ENCODE measurements at places on chromosomes 12 and 14. TPM values are rescaled to one million over a fixed set of nuclear protein-coding genes. Genes with fewer than 3 reads are reported as not detected.
A peak's percentile ranks its signal among the peaks of the same experiment; 100 is the strongest.

DNA sequence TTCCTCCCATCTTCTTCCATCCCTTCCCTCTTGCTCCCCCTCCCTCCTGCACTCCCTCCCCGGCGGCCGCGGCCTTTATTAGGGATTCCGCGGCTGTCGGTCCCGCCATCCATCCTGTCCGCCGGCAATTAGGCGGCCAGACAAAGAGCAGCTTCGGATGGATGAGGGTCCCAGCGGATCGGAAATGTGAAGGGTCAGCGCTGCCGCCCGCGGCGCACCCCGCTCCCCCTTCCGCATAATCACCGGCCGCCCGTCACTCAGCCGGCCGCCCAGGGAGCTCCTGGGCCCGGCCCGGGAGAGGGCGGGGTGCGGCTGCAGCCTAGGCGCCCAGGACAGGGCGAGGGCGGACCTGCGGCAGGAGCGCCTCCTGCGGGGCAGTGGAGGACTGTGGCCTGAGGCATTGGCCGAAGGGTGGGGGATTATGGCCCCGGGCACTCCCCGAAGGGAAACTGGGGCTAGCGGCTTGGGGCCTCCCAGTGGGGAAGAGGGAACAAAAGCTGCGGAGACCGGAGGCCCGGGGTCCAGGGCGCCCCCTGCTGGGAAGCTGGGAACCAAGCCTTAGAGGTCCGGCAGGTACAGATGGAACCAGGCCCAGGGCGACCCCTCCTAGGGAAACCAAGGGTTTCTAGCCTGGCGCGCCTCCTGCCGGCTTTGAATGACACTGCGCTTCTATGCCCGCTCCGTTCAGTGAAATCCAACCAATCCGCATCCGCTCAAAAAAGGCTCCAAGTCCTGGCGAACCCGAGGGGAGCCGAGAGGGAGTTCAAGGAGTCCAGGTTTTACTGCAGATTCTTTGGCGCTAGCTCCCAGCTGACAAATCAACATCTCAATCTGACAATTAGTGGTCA lies 4.4 kb upstream of the DNAJC22 start:
- H3K36me3 ChIP-seq = no peaks in the 10 kb centered on the region
- H3K4me1 ChIP-seq = peaks cover 36% of the 10 kb centered on the region
- peaks cover 36% of the 10 kb centered on the region for H3K27me3 ChIP-seq
- DNase-seq = peak; percentile 72

DNA sequence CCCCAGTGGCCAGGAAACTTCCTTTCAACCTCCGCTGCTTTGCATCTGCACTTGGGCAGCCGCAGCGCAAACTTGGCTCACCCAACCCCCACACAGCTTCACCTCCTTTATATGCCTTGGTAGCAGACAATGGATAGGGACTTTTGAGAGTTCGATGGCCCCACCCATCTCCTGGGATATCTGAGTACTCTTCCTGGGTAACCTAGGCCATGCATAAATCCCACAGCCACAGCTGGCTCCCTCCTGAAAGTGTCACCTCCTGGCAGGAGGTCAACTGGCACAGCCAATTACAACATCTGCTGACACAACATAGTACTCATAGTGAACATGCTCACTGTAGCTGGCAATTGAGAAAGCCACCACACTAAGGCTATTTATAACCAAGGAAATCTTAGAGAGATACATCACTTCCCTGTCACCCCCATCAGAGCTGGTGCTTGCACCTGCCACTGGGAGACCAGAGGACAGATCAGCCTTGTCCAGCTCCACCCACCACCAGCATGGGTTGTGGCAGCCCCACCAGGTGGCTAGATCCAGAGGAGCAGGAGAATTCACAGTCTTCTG lies 410.0 kb downstream of the SYT1 start:
- H3K4me1 ChIP-seq = no peaks in the 10 kb centered on the region
- H3K27me3 ChIP-seq = no peaks in the 10 kb centered on the region
- no peak overlapping the region for H3K4me3 ChIP-seq
- DNase-seq = no peak
- no peak overlapping the region for H3K27ac ChIP-seq

DNA sequence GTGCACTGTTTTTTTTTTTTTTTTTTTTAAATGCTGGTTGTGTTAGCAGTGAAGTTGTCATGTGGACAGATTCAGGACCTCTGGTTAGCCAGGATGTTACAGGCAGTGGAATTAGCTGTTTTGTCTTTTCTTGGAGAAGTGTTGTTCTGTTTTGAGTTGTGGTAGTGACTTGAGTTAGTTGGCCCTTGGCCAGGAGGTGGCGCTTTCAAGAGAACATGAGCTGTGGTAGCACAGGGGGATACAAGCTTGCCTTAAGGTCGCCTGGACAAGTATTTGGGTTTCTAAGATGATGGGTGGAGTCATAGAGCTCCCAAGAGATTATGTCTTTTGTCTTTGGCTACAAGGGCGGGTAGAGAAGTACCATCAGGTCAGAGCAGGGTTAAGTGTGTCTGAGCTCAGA lies 33.3 kb upstream of the CCDC198 start:
- H3K27me3 ChIP-seq = no peaks in the 10 kb centered on the region
- no peak for DNase-seq
- H3K27ac ChIP-seq = no peak overlapping the region
- H3K36me3 ChIP-seq = no peaks in the 10 kb centered on the region
- no peaks in the 10 kb centered on the region for H3K4me1 ChIP-seq

Gene EXOC3L4
- not detected for total RNA-seq

DNA sequence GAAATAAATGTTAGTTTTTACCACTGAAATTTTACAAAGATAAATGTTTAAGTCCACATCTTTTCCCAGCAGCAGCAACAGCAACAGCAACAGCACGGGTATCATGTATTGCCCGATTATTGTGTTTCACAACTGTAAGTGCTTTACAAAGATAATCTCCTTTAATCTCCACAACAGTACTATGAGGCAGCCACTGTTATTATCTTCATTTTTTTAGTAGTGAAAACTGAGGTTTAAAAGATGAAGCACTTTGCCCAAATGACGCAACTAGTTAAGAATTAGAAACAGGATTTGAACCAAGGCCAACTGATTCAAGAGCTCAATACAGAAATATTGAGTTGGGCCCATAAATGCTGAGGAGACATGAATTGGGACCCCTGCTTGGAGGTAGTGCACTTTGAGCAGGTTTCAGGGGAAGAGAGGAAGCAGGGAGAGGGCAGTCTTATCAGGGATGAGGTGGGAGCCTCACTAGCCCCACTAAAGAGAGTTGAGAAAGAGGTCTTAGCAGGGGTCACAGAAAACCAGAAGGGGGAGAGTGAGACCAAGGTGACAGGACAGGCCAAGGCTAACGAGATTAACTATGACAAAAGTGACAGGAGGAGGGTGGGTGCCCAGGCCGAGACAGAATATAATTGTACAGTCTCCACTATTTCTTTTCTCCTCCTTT lies 15.3 kb downstream of the KRT2 start:
- H3K36me3 ChIP-seq = no peaks in the 10 kb centered on the region
- no peak for DNase-seq
- no peak overlapping the region for H3K4me3 ChIP-seq
- peaks cover 34% of the 10 kb centered on the region for H3K27me3 ChIP-seq
- no peaks in the 10 kb centered on the region for H3K4me1 ChIP-seq

Gene SVOP
- not detected for total RNA-seq

- no peak overlapping the region for H3K4me3 ChIP-seq
- no peaks in the 10 kb centered on the region for H3K36me3 ChIP-seq
- H3K27ac ChIP-seq = no peak overlapping the region
- H3K4me1 ChIP-seq = peaks cover 16% of the 10 kb centered on the region
- peak; percentile 29 for DNase-seq
- H3K27me3 ChIP-seq = no peaks in the 10 kb centered on the region
These were observed 22.8 kb upstream of the GARIN2 start for GRCh38 chr14:67166450-67166853.

DNA sequence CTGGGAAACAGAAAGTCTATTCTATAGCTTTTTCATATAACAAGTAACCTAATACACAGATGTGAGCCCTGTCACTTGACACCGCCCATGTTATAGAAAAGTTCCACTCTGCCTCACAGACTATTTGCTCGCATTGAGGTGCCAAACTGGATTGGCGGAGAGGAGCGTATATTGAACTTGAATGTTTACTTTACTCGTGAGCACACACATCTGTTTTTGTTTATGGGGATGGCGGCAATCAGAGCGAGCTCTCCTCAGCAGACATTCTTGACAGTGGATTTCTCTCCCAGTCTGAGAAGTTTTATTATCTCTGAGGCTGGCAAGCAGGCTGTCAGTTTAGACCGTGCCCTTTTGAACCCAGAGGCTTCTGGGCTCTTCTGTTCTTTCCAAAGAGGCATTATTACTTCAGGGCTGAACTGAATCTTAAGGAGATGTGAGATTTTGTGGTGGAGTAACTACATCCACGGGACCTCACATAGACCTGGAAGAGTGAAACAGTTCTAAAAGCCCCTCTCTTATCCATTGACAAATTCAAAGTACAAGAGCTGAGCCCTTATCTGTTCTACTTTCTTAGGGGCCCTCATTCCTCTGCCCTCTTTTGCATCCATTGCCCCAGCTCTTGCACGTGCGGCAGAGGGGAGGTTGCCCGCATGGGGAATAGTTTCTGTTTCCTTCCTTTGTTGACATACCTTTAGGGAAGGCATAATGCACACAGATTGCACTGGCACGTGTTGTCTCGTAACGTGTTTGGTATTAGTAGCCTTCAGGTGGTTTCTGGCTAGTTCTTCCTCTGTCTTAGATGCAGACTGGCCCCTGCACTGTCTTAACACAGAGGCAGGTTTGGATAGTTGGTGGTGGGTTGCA lies 68.2 kb downstream of the DRAM1 start:
- no peak overlapping the region for H3K4me3 ChIP-seq
- H3K27me3 ChIP-seq = no peaks in the 10 kb centered on the region
- H3K27ac ChIP-seq = no peak overlapping the region

- H3K36me3 ChIP-seq = no peaks in the 10 kb centered on the region
- H3K4me3 ChIP-seq = no peak overlapping the region
- H3K4me1 ChIP-seq = no peaks in the 10 kb centered on the region
These were observed 9.9 kb upstream of the TRIP11 start for GRCh38 chr14:92049781-92050180.

GRCh38 chr12:132807295-132808092 lies 21.2 kb downstream of the GOLGA3 start:
- peaks cover 82% of the 10 kb centered on the region for H3K36me3 ChIP-seq
- no peaks in the 10 kb centered on the region for H3K27me3 ChIP-seq
- no peak for DNase-seq
- H3K4me1 ChIP-seq = peaks cover 5% of the 10 kb centered on the region
- H3K27ac ChIP-seq = no peak overlapping the region

Gene CISTR
- not detected for total RNA-seq

Gene PLBD1
- total RNA-seq = not detected

GRCh38 chr12:72836194-72836593 lies 564.0 kb downstream of the TRHDE start:
- no peaks in the 10 kb centered on the region for H3K27me3 ChIP-seq
- H3K4me3 ChIP-seq = no peak overlapping the region
- H3K27ac ChIP-seq = no peak overlapping the region
- no peak for DNase-seq
- H3K36me3 ChIP-seq = no peaks in the 10 kb centered on the region
- H3K4me1 ChIP-seq = no peaks in the 10 kb centered on the region

DNA sequence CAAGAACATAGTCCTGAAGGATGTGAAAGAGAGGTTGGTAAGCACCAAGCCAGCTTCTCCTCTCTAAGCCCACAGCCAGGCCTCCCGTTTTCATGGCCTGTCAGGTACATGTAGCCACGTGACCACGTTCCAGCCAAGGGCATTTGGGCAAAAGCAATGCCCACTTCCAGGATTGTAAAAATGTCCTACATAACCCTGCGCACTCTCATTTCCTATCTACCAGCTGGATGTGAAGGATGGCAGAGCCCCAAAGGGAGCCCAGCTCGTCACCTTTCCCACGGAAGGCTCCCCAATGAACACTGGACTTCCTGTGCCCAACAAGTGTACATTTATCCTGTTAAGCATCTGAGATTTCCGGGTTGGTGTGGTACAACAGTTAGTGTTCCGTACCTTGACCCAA lies 231.7 kb downstream of the TMEM132D start:
- no peak overlapping the region for H3K27ac ChIP-seq
- no peaks in the 10 kb centered on the region for H3K27me3 ChIP-seq
- no peak for DNase-seq
- no peaks in the 10 kb centered on the region for H3K36me3 ChIP-seq

- no peak overlapping the region for H3K27ac ChIP-seq
- DNase-seq = no peak
- H3K27me3 ChIP-seq = no peaks in the 10 kb centered on the region
- H3K36me3 ChIP-seq = peaks cover 63% of the 10 kb centered on the region
These were observed 32.8 kb downstream of the CCNK start for GRCh38 chr14:99513946-99514551.
